ENCODE measurements at places on chromosomes 4 and X.

DNA sequence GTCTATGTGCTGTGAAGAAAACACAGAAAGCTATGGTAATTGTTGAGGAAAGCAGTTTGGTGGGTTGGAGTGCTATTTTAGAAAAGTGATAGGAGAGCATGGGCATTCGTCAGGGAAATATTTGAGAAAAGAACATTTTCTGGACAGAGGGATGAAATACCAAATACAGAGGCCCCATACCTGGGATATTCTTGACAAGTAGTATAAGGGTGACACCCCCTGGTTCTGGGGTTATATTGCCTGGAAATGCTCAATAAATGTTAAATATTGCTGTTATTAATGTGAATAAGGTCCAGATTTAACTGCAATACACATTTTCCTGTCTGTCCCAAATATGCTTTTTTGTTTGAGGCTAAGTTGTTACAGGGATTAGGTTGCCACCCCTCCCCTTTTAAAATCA lies 42.9 kb downstream of the WWC2 start:
- no peak for DNase-seq

DNA sequence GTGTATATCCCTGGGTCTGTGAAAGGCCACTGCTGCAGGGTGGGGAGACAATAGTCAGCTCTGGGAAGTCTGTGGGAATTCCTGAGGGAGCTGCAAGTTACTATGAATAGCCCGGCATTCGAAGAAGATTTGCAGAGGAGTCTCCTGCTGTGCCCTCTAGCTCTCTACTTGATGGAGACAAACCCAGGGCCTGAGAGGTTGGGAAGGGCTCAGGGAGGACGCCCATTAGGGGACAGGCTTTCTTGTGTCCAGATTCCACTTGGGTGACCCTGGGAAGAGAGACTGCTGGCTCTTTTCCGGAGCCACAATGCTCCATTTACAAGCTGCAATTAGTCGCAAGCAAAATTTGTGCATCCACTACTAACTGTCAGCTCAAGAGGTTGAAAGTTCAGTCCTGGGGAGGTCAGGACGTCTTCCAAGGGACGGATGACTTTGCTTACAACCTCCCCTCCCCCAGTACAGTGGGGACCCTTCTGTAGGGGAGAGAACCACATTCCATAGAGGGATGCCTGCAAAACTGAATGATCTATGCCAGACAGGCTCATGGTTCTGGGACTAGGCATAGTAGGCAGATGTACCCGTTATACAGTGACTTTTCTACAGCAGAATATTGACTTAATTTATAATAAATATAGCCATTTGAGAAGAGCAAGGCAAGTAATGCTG lies 48.2 kb upstream of the PHOX2B start:
- DNase-seq = no peak

DNA sequence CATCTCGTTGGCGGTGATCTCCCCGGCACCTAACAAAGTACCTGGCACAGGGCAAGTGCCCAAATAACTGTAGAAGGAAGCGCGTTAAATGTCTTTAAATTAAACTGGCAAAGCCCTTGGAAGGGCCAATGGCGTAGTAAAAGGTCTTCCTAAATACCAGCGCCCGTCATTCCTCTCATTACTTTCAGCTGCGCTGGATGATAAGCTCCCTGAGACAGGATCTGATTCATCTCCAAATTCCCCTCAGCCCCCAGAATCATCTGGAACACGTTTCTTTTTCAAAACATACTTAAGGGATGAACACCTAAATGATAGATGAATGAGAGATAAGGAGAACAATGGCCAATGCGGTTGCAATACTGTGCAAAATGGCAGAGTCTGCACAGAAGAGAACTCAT lies 95.1 kb downstream of the AFAP1 start:
- DNase-seq = no peak

GRCh38 chr4:41024556-41025491 lies 189.5 kb downstream of the APBB2 start:
- no peak for DNase-seq

DNA sequence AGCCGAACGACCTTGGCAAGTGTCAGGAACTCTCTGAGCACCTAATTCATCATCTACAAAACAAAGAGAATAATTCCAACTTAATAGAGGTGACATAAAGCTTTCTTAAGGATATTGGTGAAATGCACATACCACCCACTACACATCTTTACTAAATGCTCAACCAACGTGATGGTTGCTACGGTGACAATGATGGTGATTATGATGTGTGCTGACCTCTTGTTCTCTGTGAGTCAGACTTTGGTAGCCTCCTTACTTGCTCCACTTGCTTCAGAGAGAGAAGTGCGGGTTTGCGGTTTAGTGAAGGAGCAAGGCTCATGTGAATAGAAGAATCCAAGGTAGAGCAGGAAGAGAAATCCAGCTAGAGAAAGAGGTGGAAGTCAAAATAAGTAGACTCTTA lies 52.8 kb upstream of the CLNK start:
- DNase-seq = no peak

DNA sequence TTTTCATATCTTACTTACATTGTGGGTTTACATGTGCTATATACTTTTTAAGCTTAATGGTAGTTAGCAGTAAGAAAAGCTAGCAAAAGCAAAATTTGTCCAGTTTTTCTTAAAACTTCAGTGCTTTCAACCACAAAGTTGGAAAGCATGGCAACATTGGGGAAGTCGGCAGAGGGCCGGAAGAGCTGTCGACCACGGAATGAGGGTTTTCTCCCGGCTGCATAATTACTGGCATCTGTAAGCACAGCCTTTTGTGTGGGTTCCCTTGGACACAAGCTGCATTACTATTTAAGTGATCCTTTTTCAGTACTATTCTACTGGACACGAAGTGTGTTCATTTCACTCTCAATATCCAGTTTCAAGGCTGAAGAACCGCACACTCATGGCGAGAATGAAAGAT lies 560.4 kb downstream of the ANKRD50 start:
- DNase-seq = no peak

DNA sequence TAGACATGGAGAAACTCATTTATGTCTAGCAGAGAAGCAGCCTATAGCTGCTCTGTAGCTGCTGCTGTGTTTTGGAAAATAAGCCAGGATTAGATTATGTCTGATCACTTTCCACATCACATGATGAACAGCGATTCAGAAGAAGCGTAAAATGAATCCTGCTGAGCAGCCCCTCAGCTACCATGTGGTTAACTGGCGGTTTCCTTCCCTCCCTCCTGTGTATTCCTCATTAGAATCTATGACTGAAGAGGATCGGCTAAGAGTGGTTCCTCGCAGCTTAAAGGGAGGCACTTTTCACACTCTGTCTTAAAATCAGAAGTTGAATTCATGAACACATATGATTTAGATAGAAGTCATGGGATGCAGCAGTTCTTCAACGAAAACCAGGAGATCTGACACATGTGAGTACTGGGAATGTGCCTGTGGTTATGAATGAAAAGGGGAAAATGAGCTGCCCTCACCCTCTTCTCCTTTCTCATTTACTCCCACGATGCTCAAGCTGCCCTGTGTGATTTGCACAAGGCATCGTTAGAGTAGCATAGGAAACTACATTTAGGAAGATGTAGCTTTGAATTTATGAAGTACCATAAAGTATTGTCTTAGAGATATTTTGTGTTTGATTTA lies at the start of gene PPEF1:
PPEF1 (plus strand) TSS at position 220 of the 624 bp plus-strand sequence; CDS start at position 356, 136 bp downstream.
- DNase-seq = no peak
